ENCODE measurements at places on chromosomes 5 and 9. TPM values are rescaled to one million over a fixed set of nuclear protein-coding genes. Genes with fewer than 3 reads are reported as not detected.

FOXD4L6 gene
- total RNA-seq: not detected

SUSD3 gene
- 5.8 TPM for total RNA-seq

TMEM252 gene
- not detected for total RNA-seq

DNA sequence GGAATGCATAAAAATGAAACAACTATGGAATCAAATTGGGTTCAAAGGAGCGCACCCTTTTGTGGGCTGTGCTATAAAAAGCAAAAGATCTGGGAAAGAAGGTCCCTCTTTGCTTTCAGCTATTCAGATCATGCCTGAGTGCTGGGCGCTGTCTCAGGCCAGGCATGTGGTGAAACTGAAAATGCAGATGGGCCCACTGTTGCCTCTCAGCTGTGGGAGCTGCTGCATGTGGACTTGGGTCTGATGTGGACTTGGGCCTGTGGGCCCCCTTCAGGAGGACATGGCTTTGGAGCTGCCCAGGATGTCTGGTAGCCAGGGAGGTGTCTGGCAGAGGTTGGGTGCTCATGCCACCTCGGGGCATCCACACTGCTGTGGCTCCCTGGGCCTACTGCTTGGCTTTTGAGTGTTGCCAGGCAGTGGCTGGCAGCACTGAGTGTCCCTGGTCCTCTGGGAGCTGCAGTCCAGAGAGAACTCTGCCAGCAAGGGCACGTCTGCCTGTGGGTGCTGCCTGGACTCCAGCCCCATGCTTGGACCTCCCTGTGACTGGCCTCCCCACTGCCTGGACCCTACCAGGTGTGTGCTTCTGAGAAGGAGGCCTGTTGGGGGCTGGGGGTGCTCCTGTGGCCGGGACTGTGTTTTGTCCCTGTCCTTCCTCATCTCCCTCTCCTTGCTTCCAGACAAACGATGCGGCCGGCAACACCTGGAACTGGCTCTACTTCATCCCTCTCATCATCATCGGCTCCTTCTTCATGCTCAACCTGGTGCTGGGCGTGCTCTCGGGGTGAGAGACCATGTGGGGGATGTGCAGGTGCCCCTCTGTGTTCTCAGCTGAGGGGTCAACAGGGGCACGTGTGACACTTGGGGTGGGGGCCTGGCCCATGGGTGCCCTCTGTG, 74.3 kb downstream of the CACNA1B start:
- H3K4me3 ChIP-seq: no peak overlapping the region
- no peak for DNase-seq
- H3K27me3 ChIP-seq: no peaks in the 10 kb centered on the region
- H3K36me3 ChIP-seq: no peaks in the 10 kb centered on the region
- H3K27ac ChIP-seq: no peak overlapping the region
- no peaks in the 10 kb centered on the region for H3K4me1 ChIP-seq

- no peaks in the 10 kb centered on the region for H3K36me3 ChIP-seq
- H3K27ac ChIP-seq: no peak overlapping the region
- H3K4me1 ChIP-seq: no peaks in the 10 kb centered on the region
- DNase-seq: no peak
Observed at GRCh38 chr5:137381555-137381954, 117.6 kb downstream of the SPOCK1 start.

- H3K4me1 ChIP-seq: peaks cover 8% of the 10 kb centered on the region
- DNase-seq: no peak
- H3K27ac ChIP-seq: no peak overlapping the region
- no peaks in the 10 kb centered on the region for H3K36me3 ChIP-seq
- H3K4me3 ChIP-seq: no peak overlapping the region
Observed at GRCh38 chr5:147436596-147436995, 73.3 kb downstream of the DPYSL3 start.

DNA sequence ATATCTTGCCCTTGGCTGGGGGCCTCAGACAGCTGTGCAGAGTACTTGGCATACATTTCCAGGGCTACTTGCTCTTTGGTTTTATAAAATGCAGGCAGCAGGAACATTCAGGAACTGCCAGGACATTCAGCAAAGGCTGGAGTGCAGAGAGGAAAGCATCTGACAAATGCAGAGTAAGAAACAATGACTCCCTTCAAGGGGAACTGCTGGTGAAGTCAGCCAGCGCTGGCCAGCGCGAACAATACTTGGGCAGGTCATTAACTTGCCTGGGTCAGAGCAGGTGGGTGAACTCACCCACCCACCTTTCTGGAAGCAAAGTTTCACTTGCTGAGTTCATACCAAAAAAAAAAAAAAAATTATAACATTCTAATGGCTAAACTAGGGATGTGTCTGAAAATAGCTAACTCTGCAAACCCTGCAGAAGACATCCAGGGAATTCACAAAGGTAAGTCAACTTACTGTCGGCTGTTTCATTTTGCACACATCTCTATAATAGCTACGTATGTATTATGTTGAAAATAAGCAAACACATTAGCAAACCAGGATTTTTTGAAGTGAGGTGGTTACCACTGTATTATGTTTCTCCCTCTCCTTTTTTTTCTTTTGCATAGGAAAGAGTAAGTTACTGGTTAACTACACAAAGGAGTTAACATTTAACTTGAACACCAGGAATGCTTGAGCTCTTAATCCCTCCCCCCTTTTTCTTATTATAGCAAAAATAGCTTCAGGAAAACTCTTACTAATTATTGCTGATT, 152.2 kb downstream of the GLIS3 start:
- no peak overlapping the region for H3K4me3 ChIP-seq
- no peaks in the 10 kb centered on the region for H3K36me3 ChIP-seq
- DNase-seq: no peak
- no peak overlapping the region for H3K27ac ChIP-seq
- H3K27me3 ChIP-seq: no peaks in the 10 kb centered on the region

- DNase-seq: no peak
- no peaks in the 10 kb centered on the region for H3K36me3 ChIP-seq
- H3K4me3 ChIP-seq: no peak overlapping the region
- peaks cover 15% of the 10 kb centered on the region for H3K4me1 ChIP-seq
- no peaks in the 10 kb centered on the region for H3K27me3 ChIP-seq
Observed at GRCh38 chr9:18666348-18666747, 192.4 kb downstream of the ADAMTSL1 start.

GRCh38 chr5:1875843-1876659, 6.7 kb downstream of the IRX4 start:
- no peak overlapping the region for H3K4me3 ChIP-seq
- H3K27me3 ChIP-seq: peaks cover 11% of the 10 kb centered on the region
- H3K27ac ChIP-seq: no peak overlapping the region
- DNase-seq: no peak
